Gastrocnemius medialis (tissue), 4 donors: ENCODE measurements at places on chromosomes 4 and X.

DNA sequence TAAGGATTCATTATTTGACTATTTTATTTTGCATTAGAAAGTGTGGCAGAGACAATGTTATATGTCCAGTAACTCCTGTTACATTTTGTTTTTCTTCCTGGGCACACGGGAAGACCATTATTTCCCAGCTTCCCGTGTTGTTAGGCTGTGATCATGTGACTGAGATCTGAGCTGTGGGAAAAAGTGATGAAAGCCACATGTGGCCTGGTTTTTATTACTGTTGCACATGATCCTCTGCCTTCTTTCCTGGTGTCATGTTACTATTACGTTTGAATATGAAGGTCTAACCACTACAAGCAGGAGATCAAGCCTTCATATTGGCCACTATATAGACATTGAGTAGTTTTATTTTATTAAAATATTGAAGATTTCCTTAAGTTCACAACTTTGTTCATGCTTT, 28.2 kb upstream of the MID1 start:
- DNase-seq, result no peak

DNA sequence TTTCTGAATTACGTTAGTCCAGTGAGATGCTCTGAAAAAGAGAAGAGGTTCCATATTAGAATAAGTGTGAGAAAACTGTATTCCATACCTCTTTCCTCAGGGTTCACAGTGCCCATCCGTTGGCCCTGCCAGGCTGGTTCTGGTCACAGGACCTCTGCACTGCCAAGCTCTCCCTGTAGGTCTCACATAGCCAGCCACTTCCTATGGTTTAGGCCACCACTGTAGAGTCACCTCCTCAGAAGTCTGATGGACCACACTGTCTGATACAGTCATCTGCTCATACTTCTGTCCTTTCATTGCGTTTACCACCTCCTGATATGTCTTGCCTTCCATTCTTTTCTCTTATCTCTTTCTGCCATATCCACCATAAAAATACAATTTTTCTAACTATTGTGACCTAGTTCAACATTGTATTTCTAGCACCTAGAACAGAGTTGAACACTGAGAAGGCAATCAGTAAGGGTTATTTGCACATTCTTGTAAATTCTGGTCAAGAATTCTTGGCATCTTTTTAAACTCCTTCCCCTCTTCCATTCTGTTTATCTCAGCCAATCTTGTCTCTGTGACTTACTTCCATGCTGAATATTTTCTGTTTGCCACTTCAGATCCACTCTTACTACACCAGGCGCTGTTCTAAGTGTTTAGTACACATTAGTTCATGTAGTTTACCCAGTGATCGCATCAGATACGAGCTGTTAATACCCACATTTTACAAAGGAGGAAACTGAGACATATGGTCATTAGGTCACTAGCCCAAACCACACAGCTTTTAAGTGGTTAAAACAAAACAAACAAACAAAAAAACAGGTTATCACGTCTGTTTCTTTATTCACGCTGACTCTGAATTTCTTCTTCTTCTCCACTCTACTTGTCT, 125.6 kb downstream of the CBR4 start:
- DNase-seq, result no peak

- no peak for DNase-seq
These were observed at the start of gene MMRN1 for GRCh38 chr4:89894649-89895550. Gene MMRN1, plus strand, starts transcription at chr4:89894854. Its CDS starts 118 bp downstream, at chr4:89894972.

- DNase-seq, result no peak
These were observed 22.4 kb upstream of the TSPAN5 start for GRCh38 chr4:98680806-98681205.

DNA sequence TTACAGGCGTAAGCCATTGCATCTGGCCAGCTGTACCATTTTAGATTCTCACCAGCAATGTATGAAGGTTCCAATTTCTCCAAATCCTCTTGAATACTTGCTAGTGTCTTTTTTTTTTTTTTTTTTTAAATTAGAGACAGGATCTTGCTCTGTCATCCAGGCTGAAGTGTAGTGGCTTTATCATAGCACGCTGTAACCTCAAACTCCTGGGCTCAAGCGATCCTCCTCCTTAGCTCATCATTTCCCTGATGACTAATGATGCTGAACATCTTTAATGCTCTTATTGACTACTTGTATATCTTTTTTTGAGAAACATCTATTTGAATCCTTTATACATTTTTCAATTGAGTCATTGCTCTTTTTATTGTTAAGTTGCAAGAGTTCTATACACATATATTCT, 40.3 kb downstream of the HDAC8 start:
- DNase-seq, result no peak

- no peak for DNase-seq
These were observed 130.1 kb upstream of the SH3RF1 start for GRCh38 chr4:169400832-169401231.

DNA sequence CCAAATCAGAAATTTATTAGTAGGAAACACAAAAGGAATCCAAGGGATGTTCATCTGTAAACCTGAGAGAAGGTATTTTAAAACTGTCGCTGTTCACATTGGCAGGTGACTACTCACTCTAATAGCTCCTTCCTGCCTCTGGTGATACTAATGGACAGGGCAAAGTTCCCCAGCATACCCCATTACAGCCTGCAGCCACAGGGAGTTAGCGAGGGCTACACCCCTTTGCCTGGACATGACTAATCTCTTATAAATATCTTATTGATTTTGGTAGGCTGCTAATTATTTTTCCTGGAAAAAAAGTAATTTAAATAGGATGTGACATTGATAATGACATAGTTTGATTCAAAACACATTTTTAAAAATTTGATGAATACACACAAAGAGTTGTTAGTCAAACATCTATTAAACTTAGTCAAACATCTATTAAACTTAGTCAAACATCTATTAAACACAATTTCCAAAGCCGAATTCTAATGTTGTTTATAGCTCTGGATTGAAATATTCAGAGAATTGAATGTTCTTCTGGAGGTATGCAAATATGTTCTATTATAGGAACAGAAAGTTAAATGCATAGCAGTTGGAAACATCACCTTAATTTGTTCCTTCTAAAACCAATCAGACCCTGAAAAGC, 83.0 kb upstream of the CBR4 start:
- no peak for DNase-seq

DNA sequence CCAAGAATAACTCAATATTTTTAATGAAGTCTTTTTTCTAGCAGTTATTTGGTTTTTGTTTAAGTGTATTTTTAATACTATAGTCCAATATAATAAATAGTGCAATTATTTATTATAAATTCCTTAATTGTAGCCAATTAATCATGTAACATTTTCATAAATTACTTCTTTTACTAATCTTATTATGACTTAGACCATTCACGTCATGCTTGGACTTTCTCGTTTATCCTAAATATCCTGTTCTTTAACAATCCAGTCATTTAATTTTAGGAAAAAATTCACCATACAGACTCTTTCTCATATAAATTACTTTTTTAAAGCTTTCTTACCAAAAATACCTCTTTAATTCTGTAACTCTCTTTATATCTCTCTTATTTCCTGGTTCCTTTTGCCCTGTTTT, 350.1 kb downstream of the AR start:
- DNase-seq, result no peak

DNA sequence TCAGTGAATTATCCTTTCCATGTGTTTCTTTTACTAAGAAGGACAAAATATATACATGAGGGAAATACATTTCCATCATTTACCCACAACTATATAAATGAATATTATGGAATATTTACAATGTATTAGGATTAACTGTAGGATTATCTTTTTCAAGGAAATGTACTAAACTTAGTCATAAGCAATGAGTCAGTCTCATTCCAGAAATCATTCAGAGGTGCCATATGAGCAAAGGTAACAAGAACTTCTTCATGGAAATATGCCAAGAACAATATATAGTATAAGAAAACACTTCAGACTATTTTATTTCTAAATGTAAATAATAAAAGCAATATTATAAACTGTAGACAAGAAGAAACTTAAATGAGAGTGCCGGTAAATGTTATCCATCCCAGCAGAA, 67.1 kb downstream of the USP38 start:
- DNase-seq, result no peak

DNA sequence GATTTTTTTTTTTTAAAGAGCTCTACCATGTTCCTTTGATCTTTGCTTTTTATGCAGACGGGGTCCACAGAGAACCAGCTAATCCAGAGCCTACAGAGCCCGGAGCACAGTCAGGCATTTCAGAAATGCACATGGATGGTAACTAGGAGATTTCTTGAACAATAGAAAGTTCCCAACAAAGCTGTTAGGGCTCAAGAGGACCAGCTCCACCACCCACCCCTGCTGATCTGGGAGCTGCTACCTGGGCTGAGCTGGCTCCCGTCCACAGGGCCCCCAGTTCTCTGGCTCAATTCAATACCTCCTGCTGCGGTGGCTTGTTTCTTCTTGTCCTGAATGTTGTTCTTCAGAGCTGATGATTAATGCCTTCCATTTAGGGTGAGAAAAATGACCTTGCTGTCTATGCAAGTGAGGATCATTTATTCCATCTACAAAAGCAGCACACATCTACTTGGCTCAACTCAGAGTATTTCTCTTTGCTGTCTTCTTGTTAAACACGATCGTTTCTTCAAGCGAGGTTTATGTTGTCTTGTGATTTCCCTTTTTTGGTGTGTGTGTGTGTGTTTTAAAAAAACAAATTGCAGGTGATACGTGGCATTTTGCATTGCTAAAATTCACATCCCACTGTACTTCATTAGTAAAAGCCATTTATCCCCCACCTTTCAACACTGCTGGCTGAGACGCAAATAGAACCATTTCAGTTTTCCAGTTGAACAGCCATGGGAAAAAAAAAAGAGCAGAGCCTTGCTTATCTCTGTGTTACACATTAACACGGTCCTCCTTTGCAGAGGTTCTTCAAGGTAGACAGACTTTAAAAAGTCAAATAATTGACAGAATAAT, 31.3 kb downstream of the IGFBP7 start:
- DNase-seq, result no peak

DNA sequence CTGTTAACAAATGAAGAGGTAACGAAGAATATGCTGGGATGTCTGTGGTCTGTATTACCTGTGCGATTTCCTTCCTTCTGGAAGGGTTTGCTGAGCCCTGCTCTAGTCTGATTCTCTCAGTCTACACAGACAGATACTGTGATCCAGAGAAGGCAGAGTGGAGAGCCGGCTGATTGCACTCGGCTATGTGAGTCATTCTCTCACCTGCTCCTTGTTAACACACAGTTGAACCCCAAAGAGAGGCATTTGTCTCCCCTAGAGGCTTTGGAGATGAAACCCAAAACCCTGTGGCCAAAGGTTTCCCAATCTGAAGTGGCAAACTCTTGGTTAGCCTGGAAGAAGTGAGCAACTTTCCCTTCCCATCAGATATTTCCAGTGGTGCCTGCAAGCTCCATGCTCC, 78.1 kb upstream of the GPC4 start:
- DNase-seq, result no peak

DNA sequence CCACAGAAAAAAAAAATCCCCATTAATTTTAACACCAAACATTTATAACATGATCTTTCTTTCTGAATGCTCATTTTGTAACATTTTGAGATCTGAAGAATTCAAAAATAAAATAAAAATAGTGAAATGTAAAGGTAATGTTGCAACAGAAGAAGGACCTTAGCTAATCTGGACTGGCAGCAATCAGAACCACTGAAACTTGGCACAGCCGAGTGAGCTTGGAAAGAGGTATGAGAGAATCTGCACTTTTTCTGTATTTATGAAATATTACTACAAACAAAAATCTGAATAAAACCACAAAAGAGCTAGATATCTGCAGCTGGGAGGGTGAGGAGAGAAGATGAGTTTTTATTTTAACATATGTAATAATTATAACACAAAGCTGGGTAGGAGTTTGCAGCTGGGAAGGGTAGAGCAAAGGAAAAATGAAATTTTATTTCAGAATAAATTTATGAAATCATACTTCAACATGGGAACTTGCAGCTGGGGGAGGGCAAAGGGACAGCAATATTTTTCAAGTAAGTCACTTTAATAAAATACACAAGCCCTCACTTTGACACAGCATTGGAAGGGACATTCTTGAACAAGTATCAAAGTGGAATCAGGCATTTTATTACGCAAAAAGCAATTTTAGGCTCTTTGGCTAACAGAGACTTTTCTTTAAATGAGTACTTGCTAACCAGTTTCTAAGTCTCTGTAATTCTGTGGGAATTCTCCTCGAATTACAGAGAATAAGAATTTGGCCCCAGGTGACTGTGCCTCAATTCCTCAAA, 26.7 kb downstream of the DKK2 start:
- DNase-seq, result no peak

GRCh38 chr4:89820010-89820409, 17.0 kb downstream of the SNCA start:
- no peak for DNase-seq

DNA sequence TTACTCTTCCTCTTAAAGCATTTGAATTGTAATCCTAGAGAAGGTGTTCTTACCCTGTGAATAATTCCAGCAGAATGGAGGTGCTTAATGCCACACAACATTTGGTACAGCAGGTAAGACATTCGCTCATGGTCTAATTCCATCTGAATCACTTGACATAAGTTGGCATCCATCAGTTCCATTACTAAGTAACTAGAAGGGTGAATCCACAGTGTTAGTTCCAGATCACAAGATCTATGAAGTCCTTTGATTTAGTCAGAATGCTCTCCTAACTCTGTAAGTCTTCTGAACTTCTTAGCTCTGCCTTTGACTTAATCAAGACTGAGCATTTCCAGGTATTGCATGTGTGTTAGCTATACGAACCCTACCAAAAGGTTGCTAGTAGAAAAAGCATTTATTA, 258.0 kb downstream of the MAPK10 start:
- no peak for DNase-seq

- DNase-seq, result no peak
These were observed 252.5 kb downstream of the BCOR start for GRCh38 chrX:39845233-39845632.

DNA sequence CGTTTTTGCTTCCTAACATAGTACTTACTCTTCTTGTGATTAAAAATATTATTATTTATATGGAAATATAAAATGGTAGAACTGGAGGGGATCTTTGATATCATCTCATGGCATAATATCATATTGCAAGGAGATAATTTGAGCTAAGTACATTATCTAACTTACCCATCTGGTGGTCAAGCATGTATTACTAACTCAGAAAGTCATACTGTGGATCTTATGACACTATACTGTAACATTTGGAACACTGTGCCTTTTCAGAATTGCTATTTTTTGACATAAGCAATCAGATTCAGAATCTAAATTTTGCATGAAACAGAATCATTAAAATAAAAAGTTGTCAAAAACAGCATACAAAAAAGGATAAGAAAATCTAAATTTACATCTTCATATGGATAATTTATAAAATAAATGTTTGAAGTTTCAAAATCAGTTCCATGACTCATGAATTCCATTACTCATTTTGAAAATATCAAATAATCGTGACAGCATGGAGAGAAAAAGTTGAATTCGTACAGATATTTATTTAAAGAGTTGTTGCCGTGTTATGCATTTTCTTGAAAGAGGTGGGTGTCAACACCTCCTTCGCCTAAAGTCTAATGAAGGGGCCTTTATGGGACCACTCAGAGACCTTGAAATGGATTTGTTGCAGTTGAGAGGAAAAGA, 928.1 kb downstream of the PDHA2 start:
- DNase-seq, result no peak

DNA sequence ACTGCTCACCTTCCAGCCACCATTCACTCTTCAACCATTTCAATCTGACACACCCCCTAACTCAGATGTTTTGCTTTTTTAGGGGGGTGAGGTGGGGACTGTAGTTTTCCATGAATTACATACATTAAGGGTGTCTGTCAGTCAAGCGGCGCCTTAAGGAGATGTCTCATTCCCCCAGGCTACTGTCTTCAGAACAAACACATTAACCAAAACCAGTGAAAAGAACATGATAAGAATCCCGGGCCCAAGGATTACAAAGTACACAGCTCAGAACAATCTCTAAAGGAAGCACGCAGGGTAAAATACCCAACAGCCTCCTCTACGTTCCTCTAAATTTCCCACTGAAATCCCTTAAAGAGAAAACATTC, 62.5 kb upstream of the IRF2 start:
- DNase-seq, result no peak
